GM06990 (cell line): ENCODE measurements at places on chromosomes 11 and 22.

- no peak for DNase-seq
Observed at GRCh38 chr11:60855726-60856633, at the start of gene PTGDR2. Gene PTGDR2 (minus strand): TSS chr11:60855950. CDS start chr11:60853722, 2,228 bp downstream.

- peak; percentile 37 for DNase-seq
Observed at GRCh38 chr22:50731811-50732624, 6.0 kb upstream of the ACR start.

DNA sequence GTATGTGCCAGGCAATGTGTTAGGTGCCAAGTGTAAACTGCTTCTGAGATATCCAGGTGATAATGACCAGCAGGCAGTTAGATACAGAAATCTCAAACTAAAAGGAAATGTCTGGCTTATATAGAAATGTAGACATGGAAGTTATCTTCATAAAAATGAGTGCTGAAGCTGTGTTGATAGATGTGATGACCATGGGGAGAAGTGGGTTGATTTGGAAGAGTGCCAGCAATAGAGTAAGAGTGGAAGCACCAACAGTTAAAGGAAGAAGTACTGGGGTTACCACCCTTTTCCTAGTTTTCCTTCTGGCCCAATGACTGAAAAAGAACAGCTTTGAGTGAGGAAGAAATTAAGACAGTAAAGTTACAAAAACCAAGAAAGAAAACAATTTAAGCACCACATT is 68.5 kb downstream of the C2CD3 start:
- no peak for DNase-seq

- peak; percentile 15 for DNase-seq
Observed at GRCh38 chr11:86551288-86552092, 120.9 kb downstream of the ME3 start.

GRCh38 chr22:20402960-20403778 is 9.2 kb downstream of the ZNF74 start:
- DNase-seq, result no peak

GRCh38 chr11:129842138-129842537 is 26.5 kb downstream of the TMEM45B start:
- no peak for DNase-seq

- no peak for DNase-seq
Observed at GRCh38 chr11:92929653-92930052, 39.8 kb upstream of the MTNR1B start.

DNA sequence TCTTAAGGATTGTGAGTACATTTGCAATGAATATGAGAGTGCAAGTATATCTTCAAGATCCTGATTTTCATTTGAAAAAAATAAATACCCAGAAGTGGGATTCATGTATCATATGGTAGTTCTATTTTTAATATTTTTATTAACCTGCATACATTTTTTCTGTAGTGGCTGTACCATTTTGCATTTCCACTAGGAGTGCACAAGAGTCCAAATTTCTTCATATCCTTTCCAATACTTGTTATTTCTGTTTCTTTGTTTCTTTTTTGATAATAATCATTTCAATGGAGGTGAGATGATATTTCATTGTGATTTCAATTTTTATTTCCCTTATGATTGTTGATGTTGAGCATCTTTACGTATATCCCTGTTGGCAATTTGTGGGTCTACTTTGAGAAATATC is 759.8 kb upstream of the CNTN5 start:
- no peak for DNase-seq

DNA sequence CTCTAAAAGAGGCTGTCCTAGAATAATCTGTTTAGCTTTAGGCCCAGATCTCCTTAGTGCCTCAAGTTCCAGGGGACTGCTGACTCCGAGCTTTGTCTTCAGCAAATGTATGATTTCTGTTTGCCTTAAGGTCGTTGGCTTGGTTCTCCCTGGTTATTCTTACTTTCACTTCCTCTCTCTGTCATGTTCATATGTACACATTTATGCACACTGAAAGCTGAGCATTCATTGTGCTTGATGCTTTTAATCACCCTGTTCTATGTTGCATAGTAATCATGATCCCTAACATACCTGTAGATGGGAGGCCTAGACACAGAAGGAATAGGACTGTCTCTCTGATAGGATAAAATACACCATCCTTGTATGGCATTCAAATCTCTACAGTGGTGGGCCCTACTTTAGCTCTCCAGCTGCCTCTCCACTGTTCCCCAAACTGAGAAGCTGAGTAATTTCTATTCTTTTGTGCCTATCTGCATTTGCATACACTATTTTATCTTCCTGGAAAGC is 7.2 kb downstream of the PPFIBP2 start:
- DNase-seq, result peak; percentile 49

DNA sequence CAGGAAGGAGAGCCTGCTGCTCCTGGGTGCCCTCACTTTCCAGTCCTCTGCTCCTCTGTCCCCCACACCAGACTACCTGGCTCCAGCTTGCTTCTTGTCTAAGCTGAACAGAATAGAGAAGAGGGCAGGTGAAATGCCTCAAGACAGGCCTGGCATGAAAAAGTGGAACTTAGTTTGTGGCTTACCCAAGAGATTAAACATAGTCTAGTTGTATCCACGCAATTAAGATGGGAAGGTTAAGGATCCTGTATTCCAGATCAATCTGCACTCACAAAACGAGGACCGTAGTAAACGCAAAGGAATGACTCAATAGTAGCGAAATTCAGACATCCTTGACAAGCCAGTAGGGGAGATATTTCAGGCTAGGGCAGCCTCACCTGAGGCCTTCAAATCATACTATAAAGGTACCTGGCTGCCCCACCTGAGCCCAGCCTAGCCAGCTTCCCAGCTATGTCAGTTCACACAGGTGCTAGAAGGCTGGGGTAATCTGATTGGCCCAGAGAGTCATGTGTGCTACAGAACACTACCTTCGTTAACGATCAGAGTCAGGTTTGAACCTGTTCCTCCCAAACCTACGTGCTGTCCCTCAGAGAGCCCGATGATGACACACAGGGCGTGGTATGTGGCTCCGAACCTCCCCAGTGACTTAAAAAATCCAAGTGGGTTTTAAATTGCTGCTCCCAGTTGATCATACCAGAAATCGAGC is 46.5 kb downstream of the AHNAK start:
- no peak for DNase-seq

DNA sequence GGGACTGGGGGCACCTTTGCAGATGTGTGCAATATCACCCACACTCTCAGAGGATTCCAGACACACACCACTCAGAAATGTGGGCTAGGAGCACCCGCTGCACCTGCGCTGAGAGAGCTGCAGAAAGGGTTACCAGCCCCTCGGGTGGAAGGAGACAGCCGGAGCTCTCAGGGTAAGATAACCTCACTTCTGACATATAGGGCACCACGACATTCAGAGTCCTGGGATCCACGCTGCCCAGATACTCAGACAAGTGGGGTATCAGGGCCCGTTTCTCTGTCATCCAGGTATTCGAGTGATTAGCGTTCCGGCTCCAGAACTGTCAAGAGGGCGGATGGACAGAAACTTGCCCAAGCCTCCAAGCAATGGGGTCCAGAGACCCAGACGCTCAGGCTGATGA is 6.2 kb upstream of the SYT8 start:
- DNase-seq, result no peak

DNA sequence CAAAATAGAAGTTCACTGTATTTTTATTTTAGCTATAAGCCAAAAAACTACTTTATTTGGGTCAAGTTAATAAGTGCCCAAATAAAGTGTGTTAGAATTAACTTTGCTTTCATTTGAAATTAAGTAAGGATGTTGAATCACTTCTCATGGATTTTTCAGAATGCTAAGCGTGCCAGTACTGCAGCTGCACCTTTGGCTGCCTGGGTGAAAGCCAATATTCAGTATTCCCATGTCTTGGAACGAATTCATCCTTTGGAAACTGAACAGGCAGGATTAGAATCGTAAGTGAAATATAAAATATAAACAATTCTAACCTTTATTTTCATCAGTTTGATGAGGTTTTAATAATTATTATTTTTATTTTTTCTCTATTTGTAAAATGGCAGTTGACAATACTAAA is 113.6 kb downstream of the DYNC2H1 start:
- no peak for DNase-seq

DNA sequence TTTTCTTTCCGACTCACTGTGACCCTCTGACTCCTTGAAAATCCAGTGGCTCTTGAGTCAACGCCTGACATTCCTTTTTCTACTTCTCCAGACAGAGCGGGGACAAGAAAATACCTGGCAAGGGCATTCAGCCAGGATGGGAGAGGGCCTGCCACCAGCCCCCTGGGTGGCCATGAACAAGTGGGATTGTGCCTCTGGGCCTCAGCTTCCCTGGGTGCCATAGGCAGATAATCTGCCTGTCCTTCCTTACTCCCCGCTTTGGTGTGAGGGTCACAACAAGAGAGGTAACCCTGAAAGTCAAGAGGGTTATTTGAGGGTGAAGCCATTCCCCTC is 613.9 kb upstream of the CADM1 start:
- no peak for DNase-seq

DNA sequence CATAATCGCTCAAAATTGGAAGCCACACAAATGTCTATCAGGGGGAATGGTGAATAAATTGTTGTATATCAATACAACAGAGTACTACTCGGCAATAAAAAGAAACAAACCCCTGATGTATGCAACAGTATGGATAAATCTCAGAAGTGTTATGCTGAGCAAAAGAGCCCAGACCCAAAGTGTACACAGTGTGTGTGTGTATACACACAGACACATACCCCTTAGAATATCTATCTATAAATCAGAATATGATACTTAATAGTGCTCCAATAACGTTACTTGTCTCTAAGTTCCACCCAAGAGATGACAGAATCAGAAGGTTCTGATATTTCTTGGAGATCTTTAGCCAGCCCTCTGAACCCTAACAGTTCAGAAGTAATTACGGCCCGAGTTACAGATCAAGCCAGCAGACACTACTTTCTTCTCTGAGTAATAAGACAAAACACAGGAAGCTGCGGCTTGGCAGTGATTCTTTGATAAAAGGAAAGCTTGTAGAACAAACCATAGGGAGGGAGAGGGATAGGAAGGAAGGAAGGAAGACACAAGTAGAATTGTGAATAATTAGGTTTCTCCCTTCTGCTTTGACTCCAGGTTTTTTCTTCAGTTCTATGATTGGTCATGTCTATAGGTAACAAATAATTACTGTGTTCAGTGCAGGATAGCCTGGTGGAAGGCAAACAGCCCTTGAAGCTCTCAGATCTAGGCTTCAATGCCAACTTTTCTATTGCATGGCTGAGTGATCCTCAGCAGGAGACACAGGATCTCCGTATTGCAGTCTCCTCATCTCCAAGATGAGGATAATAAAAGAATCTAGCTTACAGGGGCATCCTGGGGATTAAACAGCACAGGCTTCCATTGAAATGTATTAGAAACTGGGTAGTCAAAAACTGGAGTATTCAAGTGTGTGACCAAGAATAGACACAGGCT is 75.6 kb upstream of the TEAD1 start:
- no peak for DNase-seq

GRCh38 chr11:109426442-109427240 is 4.7 kb downstream of the C11orf87 start:
- no peak for DNase-seq

DNA sequence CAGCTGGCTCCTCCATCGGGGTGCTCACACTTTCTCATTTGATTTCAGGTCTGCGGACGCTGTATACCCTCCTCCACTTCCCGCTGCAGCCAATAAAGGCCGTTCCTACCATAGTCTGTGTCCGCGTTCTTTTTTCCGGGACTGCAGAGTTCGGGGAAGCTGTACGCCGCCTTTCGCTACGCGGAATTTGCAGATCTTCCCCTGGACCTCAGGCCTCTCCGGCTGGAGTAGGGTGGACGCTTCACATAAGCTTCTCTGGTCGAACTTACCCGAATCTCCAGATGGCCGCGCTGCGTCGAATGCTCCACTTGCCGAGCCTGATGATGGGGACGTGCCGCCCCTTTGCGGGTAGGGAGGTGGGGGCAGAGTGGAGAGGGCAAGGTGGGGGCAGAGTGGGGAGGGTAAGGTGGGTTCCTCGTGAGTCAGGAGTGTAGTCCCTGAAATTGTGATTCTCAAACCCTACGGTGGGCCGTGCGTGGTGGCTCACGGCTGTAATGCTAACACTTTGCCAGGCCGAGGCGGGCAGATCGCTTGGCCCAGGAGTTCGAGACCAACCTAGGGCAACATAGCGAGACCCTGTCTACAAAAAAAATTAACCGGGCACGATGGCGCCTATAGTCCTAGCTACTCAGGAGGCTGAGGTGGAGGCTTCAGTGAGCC is 617 bp downstream of the CSKMT start:
- peak; percentile 58 for DNase-seq

DNA sequence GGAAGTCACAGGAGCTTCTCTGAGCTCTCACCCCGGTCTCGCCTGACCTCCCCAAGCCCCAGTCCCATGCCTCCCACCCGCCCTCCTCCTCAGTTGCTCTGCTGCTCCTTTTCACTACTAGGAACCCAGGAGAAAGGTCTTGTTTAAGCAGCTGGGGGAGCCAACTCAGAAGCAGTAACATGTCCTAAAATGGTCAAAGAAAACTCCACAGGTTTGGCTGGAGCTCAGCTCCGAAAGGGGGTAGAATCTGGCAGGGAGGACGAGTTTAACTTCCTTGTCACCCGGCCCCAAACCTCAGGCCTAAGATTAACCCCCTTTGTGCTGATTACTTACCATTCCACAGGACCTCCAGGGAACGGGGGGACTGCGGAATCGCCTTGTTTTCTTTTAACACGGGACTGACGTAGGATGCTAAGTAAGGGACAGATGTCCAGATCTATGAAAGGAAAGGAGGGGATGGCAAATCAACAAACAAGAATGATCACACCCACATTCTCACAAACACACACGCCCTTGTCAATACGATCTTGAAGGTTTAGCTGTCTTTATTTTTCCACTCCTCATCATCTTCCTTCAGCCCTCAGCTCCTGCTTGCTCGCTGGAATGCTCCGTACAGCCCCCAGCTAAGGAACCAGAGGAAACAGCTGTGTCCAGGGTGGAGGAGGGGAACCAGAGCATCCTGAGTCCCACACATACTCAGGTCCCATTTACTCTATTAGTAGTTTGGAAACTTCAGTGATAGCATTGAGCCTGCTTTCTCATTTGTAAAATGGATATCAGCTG is 13.5 kb downstream of the PCSK7 start:
- no peak for DNase-seq

- no peak for DNase-seq
Observed at GRCh38 chr11:105975128-105975527, 46.9 kb downstream of the MSANTD4 start.

DNA sequence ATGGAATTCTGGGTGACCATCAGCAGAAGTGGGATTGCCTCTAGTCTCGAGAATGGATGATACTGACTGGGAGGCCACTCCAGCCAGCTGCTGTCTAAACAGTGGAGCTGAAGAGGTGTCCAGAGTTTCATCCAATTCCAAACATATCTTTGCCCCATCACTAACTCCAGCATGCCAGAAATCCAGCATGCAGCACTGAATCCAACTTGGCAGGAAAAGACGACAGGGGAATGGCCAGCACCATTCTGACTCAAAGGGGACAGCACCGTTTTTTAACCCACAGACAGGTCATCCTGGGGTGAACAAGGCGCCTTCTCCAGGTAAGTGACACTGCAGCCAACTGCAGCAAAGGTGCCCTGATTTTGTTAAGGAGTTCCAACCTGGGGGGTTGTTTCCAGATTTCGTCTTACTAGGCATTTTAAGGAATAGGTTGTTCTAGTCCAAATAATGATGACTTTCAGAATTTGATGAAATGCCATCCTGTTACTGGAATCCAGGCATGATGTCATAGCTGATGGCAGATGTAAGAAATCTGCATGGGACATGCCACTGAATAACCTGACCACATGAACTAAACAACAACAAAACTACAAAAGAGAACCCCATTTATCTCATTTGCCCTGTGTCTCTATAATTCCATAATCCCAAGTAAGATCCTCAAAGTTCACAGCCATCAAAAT is 32.3 kb downstream of the FEZ1 start:
- no peak for DNase-seq

GRCh38 chr22:46354176-46354992 is 18.9 kb downstream of the TRMU start:
- DNase-seq, result no peak

GRCh38 chr11:60193687-60194433 is 11.0 kb upstream of the MS4A6A start:
- DNase-seq, result peak; percentile 83
